ENCODE measurements at places on chromosomes 3 and 15.

DNA sequence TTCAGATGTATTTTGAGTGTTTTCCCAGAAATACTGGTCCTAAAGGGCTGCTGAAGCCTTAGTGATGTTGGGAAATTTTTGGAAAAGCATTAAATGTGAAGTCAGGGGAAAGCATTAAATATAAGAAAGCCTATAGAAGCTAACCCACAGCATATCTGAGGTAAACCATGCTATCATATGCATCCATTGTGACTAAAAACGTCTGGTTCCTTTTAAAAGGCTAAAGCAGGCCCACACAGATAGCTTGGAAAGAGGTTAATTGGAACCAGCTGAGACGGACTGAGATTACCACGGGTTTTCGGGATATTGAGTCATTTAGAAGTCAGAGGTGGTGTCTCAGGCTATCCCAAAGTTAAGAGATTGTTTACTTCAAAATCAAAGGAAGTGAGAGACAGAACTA lies 78.2 kb downstream of the CYP19A1 start:
- DNase-seq, result peak; percentile 86

- DNase-seq, result no peak
Observed at GRCh38 chr15:91821458-91821857, 32.0 kb upstream of the SLCO3A1 start.

- DNase-seq, result no peak
Observed at GRCh38 chr3:83248454-83248853, 1487.0 kb upstream of the GBE1 start.

- no peak for DNase-seq
Observed at GRCh38 chr15:38685686-38686339, 121.2 kb upstream of the RASGRP1 start.

GRCh38 chr15:91824256-91824655 lies 29.3 kb upstream of the SLCO3A1 start:
- DNase-seq, result no peak

DNA sequence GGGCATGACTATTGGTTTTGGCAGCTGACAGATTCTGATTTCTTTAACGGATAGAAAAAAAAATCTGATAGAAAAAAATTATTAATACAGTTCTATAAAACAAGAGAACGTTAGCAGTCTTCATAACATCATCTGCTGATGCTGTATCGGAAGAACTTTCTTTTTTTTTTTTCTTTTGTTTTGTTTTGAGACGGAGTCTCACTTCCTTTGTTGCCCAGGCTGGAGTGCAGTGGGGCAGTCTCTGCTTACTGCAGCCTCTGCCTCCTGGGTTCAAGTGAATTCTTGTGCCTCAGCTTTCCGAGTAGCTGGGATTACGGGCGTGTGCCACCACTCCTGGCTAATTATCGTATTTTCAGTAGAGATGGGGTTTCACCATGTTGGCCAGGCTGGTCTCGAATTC lies 271.2 kb upstream of the DPPA4 start:
- no peak for DNase-seq

DNA sequence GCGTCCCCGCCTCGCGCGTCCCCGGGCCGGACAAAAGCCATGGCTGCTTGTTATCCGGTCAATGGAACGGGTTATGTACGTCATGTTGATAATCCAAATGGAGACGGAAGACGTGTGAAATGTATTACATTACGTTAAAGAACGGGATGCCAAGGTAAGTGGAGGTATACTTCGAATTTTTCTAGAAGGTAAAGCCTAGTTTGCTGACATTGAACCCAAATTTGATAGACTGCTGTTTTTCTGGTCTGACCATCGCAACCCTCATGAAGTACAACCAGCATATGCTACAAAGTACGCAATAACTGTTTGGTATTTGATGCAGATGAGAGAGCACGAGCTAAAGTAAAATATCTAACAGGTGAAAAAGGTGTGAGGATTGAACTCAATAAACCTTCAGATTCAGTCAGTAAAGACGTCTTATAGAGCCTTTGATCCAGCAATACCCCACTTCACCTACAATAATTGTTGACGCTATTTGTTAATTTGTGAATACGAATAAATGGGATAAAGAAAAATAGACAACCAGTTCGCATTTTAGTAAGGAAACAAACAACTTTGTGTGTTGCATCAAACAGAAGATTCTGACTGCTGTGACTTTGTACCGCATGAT lies 19.8 kb downstream of the WDR73 start:
- no peak for DNase-seq

DNA sequence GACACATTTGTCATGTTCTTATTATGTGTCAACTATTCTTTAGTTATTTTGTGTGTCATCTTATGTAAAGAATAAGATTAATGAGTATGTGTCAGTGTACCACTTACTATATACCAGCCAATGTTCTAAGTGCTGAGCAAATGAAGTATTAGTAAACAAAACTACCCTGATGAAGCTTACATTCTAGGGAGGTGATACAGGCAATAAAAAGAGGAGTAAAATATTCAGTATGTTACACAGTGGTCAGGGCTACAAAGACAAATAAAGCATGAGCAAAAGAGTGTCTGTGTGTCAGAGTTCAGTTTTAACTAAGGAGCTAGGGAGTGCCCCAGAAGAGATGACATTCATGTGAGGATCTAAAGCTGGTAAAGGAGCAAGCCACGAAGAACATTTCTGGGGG lies 79.1 kb downstream of the TRPC1 start:
- DNase-seq, result no peak

GRCh38 chr3:16101295-16102186 lies 72.9 kb upstream of the GALNT15 start:
- no peak for DNase-seq

DNA sequence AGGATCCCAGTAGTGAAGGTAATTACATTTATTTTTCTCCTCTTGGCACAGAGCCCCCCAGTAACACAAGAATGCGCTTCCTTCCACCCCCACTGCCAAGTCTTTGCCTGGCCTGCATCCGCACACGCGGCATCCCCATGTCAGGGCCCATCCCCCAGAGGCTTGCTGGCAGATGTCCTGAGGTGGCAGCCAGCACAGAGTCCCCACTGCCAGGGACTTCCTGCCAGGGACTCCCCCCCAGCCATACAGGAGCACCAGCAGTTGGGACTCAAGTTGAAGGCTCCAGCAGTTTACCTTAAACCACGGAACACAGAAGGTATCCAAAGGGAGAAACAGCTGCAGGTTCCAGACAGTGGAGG lies 41.0 kb downstream of the MEGF11 start:
- no peak for DNase-seq

GRCh38 chr15:48796930-48797329 lies 13.9 kb downstream of the CEP152 start:
- DNase-seq, result peak; percentile 25

GRCh38 chr3:189355481-189356201 lies 183.9 kb downstream of the TPRG1 start:
- DNase-seq, result peak; percentile 65

DNA sequence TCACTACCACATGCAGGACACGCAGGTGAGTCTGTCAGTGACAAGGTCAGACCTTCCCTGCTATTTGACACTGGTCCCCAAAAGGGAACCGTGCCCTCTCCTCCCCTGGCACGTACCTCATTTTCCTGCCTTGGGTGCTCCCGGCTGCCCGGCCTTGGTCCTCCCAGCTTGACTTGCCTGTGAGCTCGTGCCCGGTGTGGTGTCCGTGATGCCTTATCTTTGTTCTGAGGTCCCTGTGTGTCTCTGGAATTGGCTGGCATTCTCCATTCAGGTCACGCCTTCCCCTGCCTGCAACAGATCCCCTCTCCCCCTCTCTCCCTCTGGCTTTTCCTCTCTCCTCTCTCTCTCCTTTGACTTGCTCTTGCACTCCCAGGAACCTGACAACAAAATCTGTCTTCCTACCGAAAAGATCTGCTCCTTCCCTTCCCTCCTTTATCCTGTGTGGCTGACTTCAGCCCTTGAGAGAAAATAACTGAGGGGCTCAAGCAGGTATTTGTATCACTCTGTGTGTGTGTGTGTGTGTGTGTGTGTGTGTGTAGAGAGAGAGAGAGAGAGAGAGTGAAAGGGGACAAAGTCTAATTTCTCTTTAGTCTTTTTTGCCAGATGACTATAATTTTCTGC lies at the start of gene MASP1:
TSS of gene MASP1 (minus strand) at position 226 of the 621 bp plus-strand sequence. CDS start at position 121, 105 bp downstream.
- peak; percentile 70 for DNase-seq

DNA sequence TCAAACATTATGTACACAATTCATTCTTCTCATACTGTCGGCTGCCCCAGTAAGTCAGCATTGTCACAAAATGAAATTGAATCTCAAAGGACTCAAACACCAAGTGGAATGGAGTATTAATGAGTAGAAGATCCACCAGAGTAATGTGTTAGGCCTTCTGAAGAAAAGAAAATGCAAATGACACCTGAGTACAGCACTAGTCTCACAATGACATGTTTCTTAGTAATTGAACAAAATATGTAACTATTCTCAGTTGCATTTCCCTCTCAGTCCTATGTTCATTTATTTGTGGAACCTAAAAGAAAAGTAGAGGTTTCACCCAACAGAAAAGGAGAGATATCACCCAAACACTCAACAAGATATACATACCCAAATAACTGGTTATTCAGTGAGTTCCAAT lies 283.9 kb upstream of the THBS1 start:
- DNase-seq, result no peak

DNA sequence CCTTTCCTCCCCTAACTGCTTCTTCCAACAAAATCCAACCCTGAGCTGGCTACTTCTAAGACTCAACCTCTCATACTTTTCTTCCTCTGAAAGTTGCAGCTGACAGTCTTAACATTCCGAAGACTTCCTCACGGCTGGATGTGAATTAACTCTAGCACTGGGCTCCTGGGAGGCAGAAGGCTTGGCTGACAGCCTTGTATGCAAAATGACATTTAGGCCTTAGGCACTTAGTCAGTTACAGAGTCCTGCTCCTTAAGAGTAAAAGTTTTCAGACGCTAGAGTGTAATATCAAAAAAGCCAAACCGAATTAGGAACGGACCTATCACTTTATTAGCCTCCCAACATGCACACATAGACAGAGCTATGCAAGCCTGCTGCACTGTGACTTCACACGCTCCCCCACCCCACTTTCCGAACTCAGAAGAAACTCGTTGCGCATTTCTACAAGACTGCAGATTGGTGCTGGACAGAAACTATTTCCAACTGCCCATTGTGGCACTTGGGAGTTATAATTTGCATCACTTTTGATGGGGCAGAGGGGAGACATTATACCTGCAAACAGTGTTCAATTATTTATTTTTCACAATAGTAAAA lies 15.5 kb upstream of the ANXA2 start:
- DNase-seq, result peak; percentile 61

GRCh38 chr15:89814112-89814742 lies 425 bp downstream of the ANPEP start:
- no peak for DNase-seq

DNA sequence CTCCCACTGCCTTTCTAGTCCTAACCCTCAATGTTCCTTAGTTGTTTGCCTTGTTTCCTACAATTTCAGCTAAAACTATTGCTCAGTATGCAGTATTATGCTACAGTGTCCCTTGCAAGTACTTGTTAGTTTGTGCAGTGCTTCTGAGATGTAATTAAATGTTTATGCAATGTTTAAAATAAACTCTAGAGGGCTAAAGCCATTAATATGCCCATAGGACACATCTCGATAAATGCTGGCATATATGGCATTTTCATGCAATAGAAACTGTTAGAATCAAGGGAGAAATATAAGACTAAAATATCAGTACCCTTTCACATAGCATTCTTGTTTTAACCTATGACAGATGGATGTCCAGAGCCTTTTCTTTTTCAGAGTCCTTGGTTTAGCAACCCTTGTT lies 59.8 kb upstream of the ACKR4 start:
- DNase-seq, result no peak

GRCh38 chr3:31416980-31417379 lies 115.7 kb upstream of the STT3B start:
- DNase-seq, result no peak

DNA sequence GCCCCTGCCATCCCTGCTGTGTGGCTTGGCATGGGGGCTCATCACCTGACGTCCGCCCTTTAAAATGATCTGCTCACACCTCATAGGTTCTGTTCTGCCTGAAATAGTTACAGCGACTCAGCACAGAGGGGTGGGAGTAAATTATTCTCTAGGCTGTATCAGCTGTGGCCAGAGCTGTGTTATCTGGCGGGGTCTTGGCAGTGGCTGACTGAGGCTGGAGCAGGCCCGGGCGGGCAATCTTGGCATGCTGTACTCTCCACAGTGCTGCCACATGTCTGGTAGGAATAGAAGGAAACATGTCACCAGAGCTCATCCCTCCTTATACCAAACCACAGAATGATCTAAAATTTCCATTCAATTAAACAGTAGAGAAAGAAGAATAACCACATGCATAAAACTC lies 499.9 kb upstream of the LMCD1 start:
- no peak for DNase-seq

GRCh38 chr3:61848885-61849284 lies 287.5 kb downstream of the PTPRG start:
- DNase-seq, result peak; percentile 94

DNA sequence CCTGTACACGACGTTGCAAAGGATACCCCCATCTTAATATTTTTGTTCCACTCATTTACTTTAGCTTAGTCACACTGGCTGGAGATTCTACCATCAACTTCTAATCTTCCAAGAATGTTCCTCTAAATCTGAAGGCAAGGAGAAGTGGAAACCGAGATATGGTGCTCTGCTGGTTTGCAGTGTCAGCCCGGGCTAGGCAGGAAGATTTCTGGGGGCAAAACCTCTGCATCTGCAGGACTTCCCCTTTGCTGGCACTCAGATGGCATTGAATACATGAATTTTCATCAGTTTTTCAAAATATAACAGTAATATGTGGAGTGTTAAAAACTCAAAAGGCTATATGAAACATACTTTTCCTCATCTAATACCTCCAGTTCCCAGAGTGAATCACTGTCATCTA lies 240.4 kb downstream of the RPLP1 start:
- no peak for DNase-seq

DNA sequence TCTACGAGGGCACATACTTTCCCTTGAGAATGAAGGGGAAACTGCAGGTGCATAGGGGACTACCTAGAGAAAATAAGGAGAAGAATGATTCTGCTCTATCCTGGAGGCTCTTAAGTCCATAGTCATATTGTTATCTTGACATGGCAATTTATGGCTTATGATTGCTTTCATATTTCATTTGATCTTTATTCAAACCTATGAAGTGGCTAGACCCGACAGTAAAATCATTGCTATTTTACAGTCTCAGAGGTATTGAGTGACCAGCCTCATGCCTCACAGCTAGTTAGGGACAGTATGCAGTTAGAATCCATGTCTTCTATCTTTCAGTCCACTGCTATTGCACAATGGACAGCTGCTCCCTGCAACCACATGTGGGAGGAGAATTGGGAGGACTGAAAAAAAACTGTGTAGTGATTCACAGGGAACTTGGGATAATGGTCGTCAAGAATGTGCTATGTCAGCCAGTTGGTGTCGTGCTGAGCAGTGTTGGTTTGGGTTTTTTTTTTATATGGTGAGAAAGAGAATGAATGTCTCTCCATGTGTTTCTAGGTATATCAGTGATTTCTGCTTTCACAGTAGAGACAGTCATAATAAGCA lies 63.2 kb upstream of the SPPL2A start:
- DNase-seq, result peak; percentile 95

- peak; percentile 53 for DNase-seq
Observed at GRCh38 chr3:51953445-51953844, 1.7 kb upstream of the GPR62 start.

GRCh38 chr15:25643120-25643519 lies 204.3 kb upstream of the UBE3A start:
- no peak for DNase-seq
